ENCODE measurements at places on chromosomes 5 and 9. TPM values are rescaled to one million over a fixed set of nuclear protein-coding genes. Genes with fewer than 3 reads are reported as not detected.

FAXDC2 gene
- 148 TPM for total RNA-seq

HDHD3 gene
- 60.8 TPM for total RNA-seq

SOX30 gene
- not detected for total RNA-seq

PTGDS gene
- total RNA-seq = 30.8 TPM

MAN1B1 gene
- total RNA-seq = 69.7 TPM

CYLC2 gene
- total RNA-seq = not detected

BAAT gene
- total RNA-seq = not detected

IRGM gene
- total RNA-seq = not detected

DNA sequence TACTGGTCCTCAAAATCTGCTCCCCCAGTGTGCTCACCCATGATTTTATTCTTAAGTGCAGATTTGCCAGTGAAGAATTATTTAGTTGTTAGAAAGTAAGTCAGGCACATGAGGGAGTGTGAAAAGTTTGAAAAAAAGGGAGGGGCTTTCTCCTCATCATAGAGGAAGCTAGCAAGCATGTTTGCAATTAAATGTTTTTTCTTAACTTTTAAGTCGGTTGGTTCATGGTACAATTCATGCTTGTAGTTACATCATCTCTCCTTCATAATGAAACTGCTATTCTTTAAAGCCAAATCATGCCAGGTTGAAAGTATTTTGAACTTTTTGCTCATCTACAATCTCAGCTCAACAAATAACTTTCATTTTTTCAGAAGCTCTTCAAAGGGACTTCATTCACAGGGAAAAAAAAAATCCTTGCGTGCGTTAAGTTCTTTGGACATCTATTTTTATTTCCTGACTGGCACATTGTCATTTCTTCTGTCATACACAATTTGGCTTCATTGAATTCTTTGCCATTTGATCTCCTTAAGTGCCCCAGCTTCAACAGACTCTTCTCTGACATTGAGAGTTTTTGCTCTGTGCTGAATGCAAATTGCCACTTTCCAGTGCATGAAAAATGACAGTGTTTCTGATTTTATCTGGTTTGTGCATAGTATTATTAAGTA, 456.9 kb downstream of the TMEM232 start:
- H3K27ac ChIP-seq = no peak overlapping the region
- no peak for DNase-seq
- H3K36me3 ChIP-seq = no peaks in the 10 kb centered on the region

DNA sequence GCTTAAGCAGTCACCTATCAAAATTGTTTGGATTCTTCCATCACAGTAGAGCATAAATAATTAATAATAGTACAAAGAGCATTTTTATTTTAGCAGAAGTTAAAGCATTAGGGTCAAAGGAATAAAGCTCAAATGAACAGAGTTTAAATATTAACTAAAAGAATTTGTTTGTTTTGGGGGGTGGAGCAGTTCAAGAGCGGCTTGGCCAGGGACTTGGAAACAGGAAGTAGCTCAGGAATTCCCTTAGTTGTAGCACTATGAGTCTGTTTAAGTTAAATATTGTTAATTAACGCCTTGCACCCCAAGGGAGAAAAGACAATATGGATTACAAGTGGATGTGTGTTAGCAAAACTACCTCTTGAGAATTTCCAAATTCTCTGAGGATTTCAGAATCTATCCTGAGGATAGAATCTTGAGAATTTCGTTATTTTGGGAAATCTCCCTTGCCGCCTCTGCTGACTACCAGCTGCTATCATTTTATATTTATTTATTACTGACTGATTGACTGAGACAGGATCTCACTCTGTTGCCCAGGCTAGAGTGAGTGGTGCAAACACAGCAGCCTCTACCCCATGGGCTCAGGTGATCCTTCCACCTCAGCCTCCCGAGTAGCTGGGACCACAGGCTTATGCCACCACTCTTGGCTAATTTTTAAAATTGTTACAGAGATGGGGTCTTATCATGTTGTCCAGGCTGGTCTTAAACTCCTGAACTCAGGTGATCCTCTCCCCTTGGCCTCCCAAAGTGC, 96.7 kb upstream of the CHD1 start:
- peaks cover 3% of the 10 kb centered on the region for H3K4me1 ChIP-seq
- no peaks in the 10 kb centered on the region for H3K36me3 ChIP-seq
- no peak for DNase-seq

DNA sequence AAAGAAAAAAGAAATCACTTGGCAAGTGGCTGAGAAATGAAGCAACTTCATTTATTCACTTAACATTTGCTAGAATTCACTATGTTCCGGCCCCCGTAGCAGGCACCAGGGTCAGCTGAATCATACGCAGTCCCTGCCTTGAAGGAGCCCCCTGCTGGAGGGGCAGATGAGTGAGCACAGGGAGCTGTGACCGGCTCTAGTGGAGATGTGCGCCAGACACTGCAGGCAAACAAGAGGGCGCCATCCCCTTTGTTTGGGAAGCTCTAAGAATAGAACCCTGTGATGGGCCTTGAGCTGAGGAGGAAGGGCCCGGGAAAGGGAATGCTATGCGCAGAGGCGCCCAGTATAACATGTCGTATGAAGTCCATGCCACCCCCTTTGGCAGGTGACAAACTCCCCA, 20.2 kb upstream of the RPL26L1 start:
- H3K27me3 ChIP-seq = no peaks in the 10 kb centered on the region
- peaks cover 17% of the 10 kb centered on the region for H3K36me3 ChIP-seq
- H3K27ac ChIP-seq = no peak overlapping the region

- H3K4me3 ChIP-seq = no peak overlapping the region
- H3K27ac ChIP-seq = no peak overlapping the region
- DNase-seq = peak; percentile 60
- H3K4me1 ChIP-seq = no peaks in the 10 kb centered on the region
- H3K27me3 ChIP-seq = no peaks in the 10 kb centered on the region
These were observed 232.1 kb downstream of the SH3GL2 start for GRCh38 chr9:17810728-17811571.
